ENCODE measurements at places on chromosomes 1 and 21.

DNA sequence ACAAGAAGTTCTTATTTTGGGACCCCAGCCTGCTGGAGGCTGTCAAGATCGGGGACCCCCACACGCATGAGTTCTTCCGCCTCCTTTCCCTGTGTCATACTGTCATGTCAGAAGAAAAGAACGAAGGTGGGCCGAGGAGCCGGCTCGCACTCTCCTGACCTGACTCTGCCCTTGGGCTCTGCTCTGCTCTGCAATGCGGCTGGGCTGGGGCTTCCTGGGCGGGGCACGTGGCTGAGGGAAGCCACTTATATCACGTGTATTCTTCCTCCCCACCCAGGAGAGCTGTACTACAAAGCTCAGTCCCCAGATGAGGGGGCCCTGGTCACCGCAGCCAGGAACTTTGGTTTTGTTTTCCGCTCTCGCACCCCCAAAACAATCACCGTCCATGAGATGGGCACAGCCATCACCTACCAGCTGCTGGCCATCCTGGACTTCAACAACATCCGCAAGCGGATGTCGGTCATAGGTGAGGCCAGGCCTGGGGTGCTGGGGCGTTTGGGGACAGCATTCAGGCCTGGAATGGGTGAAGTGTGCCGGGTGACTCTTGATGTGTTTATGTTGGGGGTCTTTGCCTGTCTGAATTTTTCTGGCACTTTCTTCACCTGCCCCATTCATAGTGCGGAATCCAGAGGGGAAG lies 17.6 kb downstream of the ATP8B2 start:
- peak; percentile 47 for DNase-seq

DNA sequence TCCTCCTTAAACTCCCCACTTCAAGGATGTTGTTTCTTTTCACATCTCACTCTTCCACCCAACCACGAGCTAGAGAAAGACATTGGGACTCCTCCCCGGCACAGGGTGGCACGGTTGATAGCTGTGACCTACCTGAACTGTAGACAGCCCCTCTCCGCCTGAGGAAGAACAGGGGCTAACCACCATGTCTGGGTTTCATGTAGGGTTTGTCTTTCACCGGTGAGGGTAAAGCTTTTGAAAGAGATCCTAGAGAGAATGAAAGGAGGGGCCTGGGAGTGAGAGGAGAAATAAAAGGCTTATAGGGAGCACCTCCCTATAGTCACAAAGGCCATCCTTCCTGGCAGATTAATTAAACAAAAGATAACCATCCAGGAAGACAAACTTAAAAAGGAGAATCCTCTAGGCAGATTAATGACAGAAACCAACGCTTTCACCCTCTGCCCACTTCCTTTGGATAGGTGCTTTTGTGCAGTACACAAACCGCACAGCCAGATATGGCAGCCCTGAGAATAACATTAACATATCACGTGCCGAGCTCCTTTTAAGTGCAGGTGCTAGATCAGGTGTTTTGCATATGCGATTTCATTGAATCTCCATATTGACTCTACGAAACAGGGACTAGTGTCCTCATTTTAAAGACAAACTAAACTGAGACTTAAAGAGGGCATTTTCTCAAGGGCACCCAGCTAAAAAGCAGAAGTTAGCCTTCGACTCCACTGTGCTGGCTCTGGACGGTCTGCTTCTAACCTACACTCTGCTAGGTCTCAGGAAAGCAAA lies 178.1 kb upstream of the RUNX1 start:
- no peak for DNase-seq

GRCh38 chr1:221162352-221162751 lies 283.1 kb downstream of the HLX start:
- no peak for DNase-seq

GRCh38 chr21:38334866-38335265 lies 78.1 kb downstream of the KCNJ15 start:
- DNase-seq = no peak

DNA sequence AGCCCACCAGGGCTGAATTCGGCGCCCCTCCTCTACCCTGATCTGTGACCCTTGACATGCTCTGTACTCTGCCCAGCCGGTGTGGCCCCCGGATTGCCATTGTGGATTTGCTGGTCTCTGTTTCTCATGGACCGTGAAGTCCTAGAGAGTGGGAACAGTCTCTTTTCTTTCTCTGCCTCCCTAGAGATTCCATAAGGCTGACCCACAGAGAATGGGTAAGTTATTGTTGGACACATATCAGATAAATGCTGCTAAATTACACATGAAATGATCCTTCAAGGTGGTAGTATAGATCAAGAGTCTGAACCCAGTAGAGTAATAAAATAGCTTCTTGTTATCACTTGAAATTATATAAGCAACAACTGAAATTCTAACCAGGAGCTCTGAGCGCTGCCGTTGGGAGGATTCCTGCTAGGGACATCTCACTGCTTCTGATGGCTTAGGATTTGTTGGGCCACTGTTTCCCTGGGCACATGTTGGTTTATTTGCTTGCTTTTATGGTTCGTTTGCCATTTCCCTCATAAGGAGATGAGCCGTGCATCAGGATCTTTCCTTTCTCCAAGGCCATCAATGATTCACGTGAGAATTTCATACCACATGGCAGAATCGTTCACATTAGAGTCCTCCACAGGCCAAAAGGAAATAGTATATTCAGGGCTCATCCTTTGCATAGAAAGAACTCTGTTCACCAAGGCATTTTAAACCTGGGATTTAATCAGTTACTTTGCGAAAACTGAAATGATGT lies 111.9 kb downstream of the ZBTB18 start:
- no peak for DNase-seq

DNA sequence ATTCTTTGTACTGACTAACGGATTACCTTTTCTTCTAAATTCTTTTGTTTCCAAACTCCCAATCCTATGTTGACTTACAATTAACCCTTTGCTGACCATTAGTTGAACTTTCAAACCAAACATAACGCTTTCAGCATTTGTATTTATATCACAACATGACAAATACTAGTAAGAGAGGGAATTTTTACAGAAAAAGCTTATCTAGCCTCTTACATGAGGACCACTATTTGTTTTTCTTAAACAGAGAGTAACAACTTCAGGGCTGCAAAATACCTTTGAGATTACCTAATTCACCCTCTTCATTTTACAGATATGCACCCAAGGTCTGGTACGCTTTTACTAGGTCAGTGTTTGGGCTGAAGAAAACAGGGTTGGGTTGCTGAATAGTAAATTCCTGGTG lies 45.0 kb upstream of the CXADR start:
- DNase-seq = no peak
